A375 (cell line): ENCODE measurements at places on chromosomes 5 and 9. TPM values are rescaled to one million over a fixed set of nuclear protein-coding genes. Genes with fewer than 3 reads are reported as not detected.

Gene LPAR1
- 1.5 and 1.6 TPM in 2 replicates for total RNA-seq

Gene TTLL11
- total RNA-seq: 2.9 and 5.2 TPM in 2 replicates

Gene KCNN2
- not detected in 2 replicates for total RNA-seq

Gene PCDHGC5
- total RNA-seq: 1.1 and 1.3 TPM in 2 replicates

Gene F2R
- 48.1 and 50.7 TPM in 2 replicates for total RNA-seq

Gene SPINK13
- total RNA-seq: not detected in 2 replicates

Gene CA9
- 23.5 and 29.2 TPM in 2 replicates for total RNA-seq

Gene SMIM3
- 2.9 and 5.3 TPM in 2 replicates for total RNA-seq

Gene BNC2
- 14.4 and 18.4 TPM in 2 replicates for total RNA-seq

Gene CTXN3
- total RNA-seq: not detected in 2 replicates

Gene KCNMB1
- not detected in 2 replicates for total RNA-seq

Gene PCDHB14
- 1.8 and 2.9 TPM in 2 replicates for total RNA-seq

Gene RXRA
- total RNA-seq: 7.9 and 11.4 TPM in 2 replicates

Gene ZNF462
- total RNA-seq: 22.0 and 26.3 TPM in 2 replicates

Gene LAMC3
- 0.11 and 1.5 TPM in 2 replicates for total RNA-seq

Gene TTF1
- total RNA-seq: 29.1 TPM in 2 replicates

Gene MAMDC4
- total RNA-seq: 3.6 TPM in 2 replicates

Gene LMNB1
- 129 and 144 TPM in 2 replicates for total RNA-seq
